ENCODE measurements at places on chromosomes 1 and 21. TPM values are rescaled to one million over a fixed set of nuclear protein-coding genes. Genes with fewer than 3 reads are reported as not detected.

S100A7A gene
- not detected for total RNA-seq

FCMR gene
- total RNA-seq, result 1.3 TPM

AADACL3 gene
- total RNA-seq, result not detected

KIFAP3 gene
- total RNA-seq, result 24.3 TPM

FAAH gene
- total RNA-seq, result 0.17 TPM

HAPLN2 gene
- total RNA-seq, result not detected

ACTL8 gene
- total RNA-seq, result not detected

TCHH gene
- not detected for total RNA-seq

OVAAL gene
- not detected for total RNA-seq

SYCP1 gene
- not detected for total RNA-seq

QSOX1 gene
- 321 TPM for total RNA-seq

BRINP3 gene
- not detected for total RNA-seq

MCOLN3 gene
- not detected for total RNA-seq

HSD3B1 gene
- total RNA-seq, result not detected

TEX35 gene
- total RNA-seq, result not detected
